B cell (primary cell): ENCODE measurements at places on chromosomes 1 and 21. TPM values are rescaled to one million over a fixed set of nuclear protein-coding genes. Genes with fewer than 3 reads are reported as not detected.

GRCh38 chr1:89987159-89987819 is 7.6 kb upstream of the ZNF326 start:
- no peak overlapping the region for H3K4me3 ChIP-seq
- peak; percentile 76 for DNase-seq
- H3K4me1 ChIP-seq, result no peaks in the 10 kb centered on the region
- H3K27me3 ChIP-seq, result no peaks in the 10 kb centered on the region
- H3K27ac ChIP-seq, result no peak overlapping the region

Gene TMPRSS15
- total RNA-seq, result not detected in 2 replicates

GRCh38 chr21:43921979-43922945 is 57.2 kb downstream of the AGPAT3 start:
- no peaks in the 10 kb centered on the region for H3K27me3 ChIP-seq
- peaks cover 35% of the 10 kb centered on the region for H3K4me1 ChIP-seq
- DNase-seq, result peak; percentile 35
- H3K27ac ChIP-seq, result no peak overlapping the region

Gene UMODL1
- 0.36 and 0.49 TPM in 2 replicates for total RNA-seq

DNA sequence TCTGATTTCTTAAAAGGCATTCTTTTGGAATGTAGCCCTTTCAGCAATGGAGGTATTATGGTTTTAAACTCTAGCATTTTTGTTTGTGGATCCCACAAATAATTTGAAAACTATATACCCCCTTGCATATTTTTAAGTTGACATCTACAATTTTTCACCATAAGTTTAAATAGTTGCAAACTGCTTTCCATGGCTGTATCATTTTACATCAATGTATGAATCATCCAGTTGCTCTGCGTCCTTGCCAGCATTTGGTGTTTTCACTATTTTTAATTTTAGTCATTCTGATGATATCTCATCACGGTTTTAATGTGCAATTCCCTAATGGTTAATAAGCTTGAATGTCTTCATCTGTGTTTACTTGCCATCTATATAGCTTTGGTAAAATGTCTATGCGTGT is 20.7 kb downstream of the DIPK1A start:
- H3K4me3 ChIP-seq, result no peak overlapping the region
- no peak overlapping the region for H3K27ac ChIP-seq
- H3K27me3 ChIP-seq, result no peaks in the 10 kb centered on the region

Gene OR2G6
- 1.7 and 1.8 TPM in 2 replicates for total RNA-seq

GRCh38 chr1:10536133-10536770 is 61.5 kb downstream of the PEX14 start:
- H3K27ac ChIP-seq, result no peak overlapping the region
- DNase-seq, result no peak
- H3K4me3 ChIP-seq, result no peak overlapping the region
- no peaks in the 10 kb centered on the region for H3K27me3 ChIP-seq
- H3K4me1 ChIP-seq, result no peaks in the 10 kb centered on the region

Gene NHLH2
- not detected in 2 replicates for total RNA-seq

GRCh38 chr21:20419772-20420171 is 578.4 kb upstream of the NCAM2 start:
- no peak overlapping the region for H3K27ac ChIP-seq
- H3K36me3 ChIP-seq, result no peaks in the 10 kb centered on the region
- H3K27me3 ChIP-seq, result no peaks in the 10 kb centered on the region
- H3K4me1 ChIP-seq, result no peaks in the 10 kb centered on the region

Gene ESPN
- total RNA-seq, result 0.25 TPM in 1 of 2 replicates, not detected in the other

DNA sequence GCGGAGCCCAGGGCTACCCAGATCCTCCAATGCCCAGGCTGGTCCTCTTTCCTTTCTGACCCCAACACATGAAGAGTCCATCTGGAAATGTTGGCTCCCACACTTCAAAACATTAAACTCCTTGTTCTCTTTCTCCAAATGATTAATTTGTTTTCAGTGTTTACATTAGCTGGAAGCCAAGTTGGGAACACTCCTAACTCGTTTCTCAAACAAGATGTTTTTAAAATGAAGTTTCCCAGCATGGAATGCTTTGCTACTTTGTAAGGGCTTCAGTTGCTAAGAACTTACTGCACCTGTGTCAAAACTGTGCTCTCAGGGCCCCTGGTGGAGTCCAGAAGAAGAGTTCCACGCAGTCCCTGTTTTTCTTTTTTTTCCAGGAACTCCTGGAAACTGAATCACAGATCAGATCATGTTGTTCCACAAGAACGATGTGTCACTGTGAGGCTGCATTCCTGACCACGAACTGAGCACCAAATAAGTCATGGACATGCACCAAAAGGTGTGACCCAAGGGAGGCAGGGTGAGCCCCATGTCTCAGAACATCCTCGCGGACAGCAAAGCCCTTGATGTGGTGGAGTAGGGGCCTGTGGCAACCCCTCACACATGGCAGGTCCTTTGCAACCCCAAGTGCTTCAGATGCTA is 257.3 kb downstream of the KCNJ6 start:
- H3K4me3 ChIP-seq, result no peak overlapping the region
- H3K4me1 ChIP-seq, result no peaks in the 10 kb centered on the region
- no peaks in the 10 kb centered on the region for H3K36me3 ChIP-seq
- no peak for DNase-seq
- no peak overlapping the region for H3K27ac ChIP-seq

- no peak overlapping the region for H3K4me3 ChIP-seq
- H3K27ac ChIP-seq, result no peak overlapping the region
- DNase-seq, result peak; percentile 81
Measured at GRCh38 chr1:119968068-119968492, 71.8 kb upstream of the ADAM30 start.

- no peak overlapping the region for H3K4me3 ChIP-seq
- no peaks in the 10 kb centered on the region for H3K27me3 ChIP-seq
- H3K27ac ChIP-seq, result no peak overlapping the region
- H3K4me1 ChIP-seq, result no peaks in the 10 kb centered on the region
- no peak for DNase-seq
Measured at GRCh38 chr1:49356594-49356993, 579.9 kb upstream of the BEND5 start.

DNA sequence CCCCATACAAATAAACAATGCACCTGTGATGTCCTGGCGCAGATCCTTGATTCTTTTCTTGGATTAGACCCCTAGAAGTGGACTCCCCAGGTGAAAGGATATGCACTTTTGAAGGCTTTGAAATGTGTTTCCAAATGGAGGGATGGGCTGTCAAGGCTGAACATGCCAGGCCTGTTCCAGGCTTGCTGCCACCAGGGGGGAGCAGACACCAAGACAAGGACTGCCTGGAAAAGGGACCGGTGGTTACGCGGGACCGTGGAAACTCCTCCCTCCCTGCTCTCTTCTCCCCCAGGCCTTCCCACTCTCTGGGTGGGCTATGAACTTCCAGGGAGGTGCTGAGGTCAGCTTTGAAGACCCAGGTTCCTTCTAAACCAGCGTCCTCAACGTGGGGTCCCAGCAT is 12.7 kb downstream of the C1QB start:
- no peak overlapping the region for H3K27ac ChIP-seq
- no peak overlapping the region for H3K4me3 ChIP-seq
- DNase-seq, result no peak
- no peaks in the 10 kb centered on the region for H3K4me1 ChIP-seq
- H3K27me3 ChIP-seq, result no peaks in the 10 kb centered on the region

- no peak overlapping the region for H3K4me3 ChIP-seq
- peak overlapping the region; percentile 42 for H3K27ac ChIP-seq
Measured at GRCh38 chr1:33120436-33121231, 39.7 kb downstream of the AZIN2 start.

DNA sequence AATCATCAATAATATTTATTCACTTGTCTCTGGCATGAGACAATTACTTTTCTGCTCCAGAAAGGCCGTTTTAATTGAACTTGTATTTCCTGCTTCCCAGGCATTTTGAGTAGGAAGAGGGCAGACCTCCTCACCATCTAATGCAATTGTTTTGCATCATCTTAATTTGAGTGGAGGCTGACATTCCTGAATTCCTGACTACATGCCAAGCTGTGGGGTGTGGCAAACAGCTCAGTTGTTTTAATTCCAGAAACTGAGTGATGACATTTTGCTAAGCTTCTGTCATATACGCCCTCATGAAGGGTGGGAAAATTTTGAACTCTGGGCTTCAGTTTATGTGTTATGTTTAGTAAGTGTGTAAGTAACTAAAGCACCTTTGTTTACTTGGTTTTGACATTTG is 125.4 kb upstream of the USP25 start:
- H3K4me1 ChIP-seq, result no peaks in the 10 kb centered on the region
- no peak for DNase-seq
- no peak overlapping the region for H3K4me3 ChIP-seq
- H3K27me3 ChIP-seq, result no peaks in the 10 kb centered on the region
- H3K27ac ChIP-seq, result no peak overlapping the region

Gene AGTRAP
- 18.3 and 20.2 TPM in 2 replicates for total RNA-seq

DNA sequence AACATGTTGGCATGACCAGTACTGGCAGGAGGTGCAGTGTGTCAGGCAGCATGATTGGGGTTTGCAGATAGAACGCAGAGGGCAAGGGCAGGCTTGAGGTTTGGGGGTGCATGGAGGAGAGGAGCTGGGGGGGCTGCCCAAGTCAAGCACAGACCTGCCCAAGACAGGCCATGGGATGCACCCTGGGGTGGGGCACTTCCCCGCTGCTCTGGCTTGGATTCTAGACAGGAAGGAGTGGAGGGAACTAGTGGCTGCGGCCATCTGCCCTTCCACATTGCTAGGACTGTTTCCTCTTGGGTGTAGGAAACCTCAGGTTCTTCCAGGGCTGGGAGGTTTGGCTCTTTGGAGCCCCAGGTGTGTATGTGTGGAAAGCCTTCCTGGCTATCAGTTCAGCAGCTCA is 3.0 kb downstream of the PDXK start:
- no peaks in the 10 kb centered on the region for H3K27me3 ChIP-seq
- H3K36me3 ChIP-seq, result no peaks in the 10 kb centered on the region
- H3K4me3 ChIP-seq, result no peak overlapping the region

Gene PMF1
- 58.3 and 64.3 TPM in 2 replicates for total RNA-seq

- no peaks in the 10 kb centered on the region for H3K36me3 ChIP-seq
- no peaks in the 10 kb centered on the region for H3K27me3 ChIP-seq
- no peak overlapping the region for H3K27ac ChIP-seq
- H3K4me1 ChIP-seq, result no peaks in the 10 kb centered on the region
- no peak for DNase-seq
Measured at GRCh38 chr1:98119796-98120195, 199.0 kb upstream of the DPYD start.

GRCh38 chr1:29753771-29754572 is 517.6 kb downstream of the PTPRU start:
- no peak for DNase-seq
- no peaks in the 10 kb centered on the region for H3K4me1 ChIP-seq

DNA sequence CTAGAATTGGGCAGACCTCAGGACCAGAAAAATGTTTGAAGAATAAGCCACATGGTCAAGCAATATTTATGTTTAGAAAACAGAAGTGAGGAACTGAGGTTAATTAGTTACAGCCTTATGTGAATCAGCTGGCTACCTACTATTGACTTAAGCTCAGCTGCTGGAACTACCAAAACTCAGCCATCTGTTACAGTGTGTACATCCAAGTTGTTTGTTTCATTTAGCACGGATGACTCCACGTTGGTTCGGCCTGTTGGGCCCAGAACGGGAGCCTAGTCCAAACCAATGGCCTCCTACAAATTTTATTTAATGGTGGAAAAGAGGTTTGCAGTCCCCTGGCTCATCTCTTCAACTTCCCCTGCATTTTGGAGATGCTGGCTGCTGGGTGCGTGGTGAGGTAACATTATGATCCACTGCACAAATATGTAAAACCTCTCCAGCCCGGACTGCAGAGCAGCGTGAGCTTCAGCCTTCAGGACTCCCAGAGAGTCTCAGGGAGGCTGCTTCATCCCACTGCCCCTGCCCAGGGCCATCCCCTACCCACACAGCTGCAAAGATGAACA is 143.4 kb downstream of the ZZZ3 start:
- H3K27me3 ChIP-seq, result peaks cover under 1% of the 10 kb centered on the region
- peaks cover 4% of the 10 kb centered on the region for H3K4me1 ChIP-seq

Gene KRTAP12-1
- not detected in 2 replicates for total RNA-seq

Gene MARK1
- total RNA-seq, result 3.8 and 3.9 TPM in 2 replicates

Gene ATP6V1G3
- total RNA-seq, result not detected in 2 replicates

- no peaks in the 10 kb centered on the region for H3K4me1 ChIP-seq
- H3K27ac ChIP-seq, result no peak overlapping the region
- no peak overlapping the region for H3K4me3 ChIP-seq
- no peaks in the 10 kb centered on the region for H3K27me3 ChIP-seq
- H3K36me3 ChIP-seq, result no peaks in the 10 kb centered on the region
Measured at GRCh38 chr1:242178924-242179708, 180.2 kb upstream of the MAP1LC3C start.

- DNase-seq, result no peak
- no peaks in the 10 kb centered on the region for H3K4me1 ChIP-seq
- no peak overlapping the region for H3K4me3 ChIP-seq
- peaks cover 4% of the 10 kb centered on the region for H3K27me3 ChIP-seq
- no peaks in the 10 kb centered on the region for H3K36me3 ChIP-seq
- H3K27ac ChIP-seq, result no peak overlapping the region
Measured at GRCh38 chr1:48830715-48831114, 54.0 kb upstream of the BEND5 start.

- H3K4me3 ChIP-seq, result no peak overlapping the region
- no peak for DNase-seq
- H3K36me3 ChIP-seq, result no peaks in the 10 kb centered on the region
- peaks cover 81% of the 10 kb centered on the region for H3K27me3 ChIP-seq
- peaks cover 23% of the 10 kb centered on the region for H3K4me1 ChIP-seq
Measured at GRCh38 chr1:46491443-46492268, 2.0 kb downstream of the DMBX1 start.

DNA sequence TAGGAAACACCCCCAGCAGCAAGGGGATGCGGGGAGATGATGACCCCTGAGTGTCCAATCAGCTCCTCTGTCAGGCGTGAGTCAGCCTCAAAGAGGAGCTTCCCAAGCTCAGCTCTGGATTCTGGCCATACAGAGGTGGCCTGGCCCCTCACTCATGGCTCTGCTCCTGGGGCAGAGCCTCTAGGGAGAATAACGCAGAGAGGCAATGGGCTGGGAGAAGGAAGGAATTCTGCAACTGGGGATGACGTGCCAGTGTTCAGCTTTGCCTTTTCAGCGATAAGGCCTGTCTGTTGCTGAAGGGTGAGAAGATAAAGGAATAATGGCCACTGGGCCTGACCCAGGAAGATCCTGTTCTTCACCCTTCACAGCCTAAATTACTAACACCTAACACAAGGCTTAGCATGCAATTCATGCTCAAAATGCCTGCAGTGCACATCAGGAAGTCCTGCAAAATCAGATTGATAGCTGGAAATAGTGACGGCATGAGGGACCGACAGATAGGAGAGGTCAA is 92.2 kb downstream of the TBX19 start:
- no peak overlapping the region for H3K4me3 ChIP-seq
- no peaks in the 10 kb centered on the region for H3K4me1 ChIP-seq
- H3K36me3 ChIP-seq, result no peaks in the 10 kb centered on the region
- H3K27me3 ChIP-seq, result no peaks in the 10 kb centered on the region
- DNase-seq, result no peak

DNA sequence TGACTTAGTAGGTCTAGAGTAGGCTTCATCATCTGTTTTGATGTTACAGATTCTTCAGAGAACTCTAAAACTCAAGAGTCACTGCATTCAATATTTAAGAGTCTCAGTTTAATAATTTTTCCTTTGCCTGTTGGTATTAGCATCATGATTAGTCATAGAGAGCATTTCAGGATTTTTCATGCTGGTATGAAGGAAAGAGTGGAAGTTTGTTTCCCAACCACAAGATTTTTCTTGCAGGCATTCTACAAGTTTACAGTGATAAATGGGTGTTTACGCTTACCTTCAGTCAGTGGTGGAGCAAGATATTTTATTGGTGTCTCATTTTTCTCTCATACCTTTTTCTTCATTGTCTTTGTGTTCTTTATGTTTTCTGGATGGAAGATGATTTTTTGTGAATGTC is 58.4 kb upstream of the MYOCOS start:
- H3K36me3 ChIP-seq, result peaks cover 82% of the 10 kb centered on the region
- DNase-seq, result no peak
- no peaks in the 10 kb centered on the region for H3K27me3 ChIP-seq
- no peak overlapping the region for H3K4me3 ChIP-seq
- no peak overlapping the region for H3K27ac ChIP-seq

- H3K4me3 ChIP-seq, result no peak overlapping the region
- no peak overlapping the region for H3K27ac ChIP-seq
- no peaks in the 10 kb centered on the region for H3K36me3 ChIP-seq
- DNase-seq, result peak; percentile 69
Measured at GRCh38 chr1:114979278-114979891, 50.2 kb upstream of the TSHB start.
